H1 (cell line): ENCODE measurements at places on chromosomes 1 and 21. TPM values are rescaled to one million over a fixed set of nuclear protein-coding genes. Genes with fewer than 3 reads are reported as not detected.

The FCRL2 gene
- total RNA-seq, result not detected in 2 replicates

The NPL gene
- 2.3 and 4.4 TPM in 2 replicates for total RNA-seq

The S100A7A gene
- total RNA-seq, result not detected in 2 replicates

The ANGPTL7 gene
- not detected in 2 replicates for total RNA-seq

The CLCA4 gene
- not detected in 2 replicates for total RNA-seq

DNA sequence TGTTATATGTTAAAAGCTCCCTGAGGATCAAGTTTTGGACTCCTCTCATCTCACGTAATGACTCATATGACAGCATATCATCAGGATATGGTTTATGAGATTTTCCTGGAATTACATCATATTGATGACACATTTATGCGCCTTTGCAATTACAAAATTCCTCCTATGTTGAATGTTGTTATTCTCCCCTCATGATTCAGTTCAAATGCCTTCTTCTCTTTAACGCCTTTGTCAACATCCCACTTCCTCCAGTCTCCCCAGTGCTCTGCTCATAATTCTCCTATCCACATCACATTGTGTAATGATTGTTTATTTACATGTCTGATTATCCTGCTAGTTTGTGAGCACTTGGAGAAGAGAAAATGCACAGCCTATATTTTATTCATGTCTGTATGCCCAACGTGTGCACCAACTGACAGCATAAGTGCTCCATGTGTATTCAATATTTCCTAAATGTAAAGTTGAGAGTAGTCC, 80.9 kb upstream of the BACH1 start:
- H3K27ac ChIP-seq, result no peak overlapping the region
- no peak for DNase-seq
- no peaks in the 10 kb centered on the region for H3K4me1 ChIP-seq
- H3K27me3 ChIP-seq, result no peaks in the 10 kb centered on the region

GRCh38 chr1:243924588-243925349, 74.7 kb upstream of the AKT3 start:
- H3K27ac ChIP-seq, result no peak overlapping the region
- H3K36me3 ChIP-seq, result no peaks in the 10 kb centered on the region
- H3K27me3 ChIP-seq, result no peaks in the 10 kb centered on the region
- H3K4me3 ChIP-seq, result no peak overlapping the region

DNA sequence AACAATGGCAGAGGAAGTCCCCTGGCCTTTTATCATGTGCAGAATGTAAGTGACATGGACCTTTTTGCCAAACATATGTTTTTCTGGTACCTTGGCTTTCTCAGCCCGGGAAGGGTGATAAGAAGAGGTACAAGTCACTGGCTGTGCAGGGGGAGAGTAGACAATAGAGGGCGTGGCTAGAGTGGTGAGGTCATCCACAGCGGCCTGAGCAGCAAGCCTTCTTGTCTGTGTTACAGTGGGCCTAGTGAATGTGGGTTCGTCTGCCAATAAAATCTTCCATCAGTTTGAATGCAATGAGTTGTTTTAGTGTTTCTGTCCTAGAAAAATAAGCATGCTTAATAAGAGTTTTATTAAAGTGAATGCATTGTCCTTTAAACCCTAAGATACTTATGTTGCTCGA, 59.0 kb upstream of the PGD start:
- no peak overlapping the region for H3K27ac ChIP-seq
- H3K27me3 ChIP-seq, result no peaks in the 10 kb centered on the region
- peak; percentile 31 for DNase-seq
- peaks cover 7% of the 10 kb centered on the region; the same call in 1 of the 2 replicates for H3K4me1 ChIP-seq
- H3K36me3 ChIP-seq, result peaks cover 63% of the 10 kb centered on the region
- no peak overlapping the region for H3K4me3 ChIP-seq

- no peak overlapping the region for H3K27ac ChIP-seq
- no peak overlapping the region for H3K4me3 ChIP-seq
- no peaks in the 10 kb centered on the region for H3K36me3 ChIP-seq
- no peak for DNase-seq
- H3K27me3 ChIP-seq, result no peaks in the 10 kb centered on the region
Observed at GRCh38 chr1:243726806-243727502, 123.1 kb downstream of the AKT3 start.

GRCh38 chr1:204076891-204077290, 4.0 kb downstream of the SOX13 start:
- H3K27ac ChIP-seq, result no peak overlapping the region
- no peak overlapping the region for H3K4me3 ChIP-seq
- peaks cover 41% of the 10 kb centered on the region for H3K4me1 ChIP-seq
- no peak for DNase-seq
- H3K27me3 ChIP-seq, result no peaks in the 10 kb centered on the region
- no peaks in the 10 kb centered on the region for H3K36me3 ChIP-seq

DNA sequence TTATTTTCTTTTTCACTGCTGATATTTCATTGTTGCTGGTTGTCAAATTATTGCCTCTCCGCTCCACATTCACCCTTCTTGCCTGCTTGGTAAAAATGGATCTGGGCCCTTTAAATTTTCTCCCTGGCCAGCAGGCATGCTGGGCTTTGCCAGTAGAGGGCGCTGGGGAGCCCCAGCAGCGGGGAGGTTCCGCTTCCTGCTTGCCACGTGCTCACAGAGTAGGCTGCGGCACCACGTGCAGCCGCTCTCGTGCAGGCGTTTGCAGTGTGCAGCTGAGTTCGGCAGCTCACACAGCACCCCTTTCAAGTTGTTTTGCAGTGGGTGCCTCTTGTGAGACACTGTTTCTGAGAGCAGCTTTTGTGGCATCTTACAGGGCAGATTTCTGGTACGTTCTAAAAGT, at the start of gene ACTL8:
TSS of gene ACTL8 (plus strand) at position 214 of the 400 bp plus-strand sequence. CDS start 67,676 bp downstream, outside the sequence.
- H3K36me3 ChIP-seq, result no peaks in the 10 kb centered on the region
- H3K4me3 ChIP-seq, result no peak within 1 kb of the TSS
- no peaks in the 10 kb centered on the region for H3K27me3 ChIP-seq
- H3K4me1 ChIP-seq, result no peaks in the 10 kb centered on the region

GRCh38 chr1:225388372-225388771, 39.5 kb downstream of the LBR start:
- no peaks in the 10 kb centered on the region for H3K36me3 ChIP-seq
- no peak for DNase-seq
- H3K4me1 ChIP-seq, result no peaks in the 10 kb centered on the region
- H3K27ac ChIP-seq, result no peak overlapping the region
- H3K4me3 ChIP-seq, result no peak overlapping the region

- no peak overlapping the region for H3K27ac ChIP-seq
- H3K4me3 ChIP-seq, result no peak overlapping the region
- H3K36me3 ChIP-seq, result no peaks in the 10 kb centered on the region
- DNase-seq, result no peak
- no peaks in the 10 kb centered on the region for H3K27me3 ChIP-seq
- no peaks in the 10 kb centered on the region for H3K4me1 ChIP-seq
Observed at GRCh38 chr1:41274752-41275545, 32.8 kb upstream of the SCMH1 start.

GRCh38 chr1:89613928-89614327, 19.0 kb upstream of the LRRC8C start:
- no peaks in the 10 kb centered on the region for H3K27me3 ChIP-seq
- H3K36me3 ChIP-seq, result peaks cover 9% of the 10 kb centered on the region
- H3K27ac ChIP-seq, result no peak overlapping the region
- H3K4me1 ChIP-seq, result no peaks in the 10 kb centered on the region
- DNase-seq, result no peak

- DNase-seq, result no peak
- H3K27me3 ChIP-seq, result no peaks in the 10 kb centered on the region
- no peak overlapping the region for H3K4me3 ChIP-seq
- no peak overlapping the region for H3K27ac ChIP-seq
Observed at GRCh38 chr1:239816081-239816782, 275.5 kb upstream of the FMN2 start.

DNA sequence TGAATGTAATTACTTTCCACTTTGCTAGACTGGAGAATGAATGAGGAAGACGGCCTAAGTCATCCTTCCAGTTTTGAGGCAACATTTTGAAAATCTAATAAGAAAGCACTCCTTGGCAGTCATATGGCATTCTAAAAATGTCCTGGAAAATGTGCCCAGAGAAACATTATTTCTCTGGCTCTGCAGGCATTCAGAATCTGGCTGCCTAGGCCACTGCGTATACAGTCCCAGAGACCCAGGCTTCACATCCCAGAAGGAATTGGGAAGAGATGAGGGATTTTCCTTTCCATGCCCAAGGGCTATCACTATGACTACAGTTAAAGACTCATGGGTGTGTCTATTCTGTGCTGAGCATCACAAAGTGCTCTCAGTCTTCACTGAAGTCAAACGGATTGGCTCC, 92.9 kb downstream of the BEND5 start:
- H3K27ac ChIP-seq, result no peak overlapping the region
- H3K4me1 ChIP-seq, result peaks cover 4% of the 10 kb centered on the region
- no peaks in the 10 kb centered on the region for H3K36me3 ChIP-seq
- DNase-seq, result no peak

- H3K36me3 ChIP-seq, result no peaks in the 10 kb centered on the region
- H3K4me1 ChIP-seq, result peaks cover 5% of the 10 kb centered on the region; the same call in 1 of the 2 replicates
- H3K27me3 ChIP-seq, result no peaks in the 10 kb centered on the region
- H3K4me3 ChIP-seq, result peak overlapping the region; percentile 61
- no peak overlapping the region for H3K27ac ChIP-seq
Observed at GRCh38 chr21:39381009-39381408, 32.1 kb upstream of the HMGN1 start.
